ENCODE measurements at places on chromosomes 5 and 9.

- no peak for DNase-seq
Observed at GRCh38 chr5:6419340-6419852, 29.3 kb upstream of the UBE2QL1 start.

GRCh38 chr5:160363211-160363610 lies 7.2 kb downstream of the C1QTNF2 start:
- no peak for DNase-seq

DNA sequence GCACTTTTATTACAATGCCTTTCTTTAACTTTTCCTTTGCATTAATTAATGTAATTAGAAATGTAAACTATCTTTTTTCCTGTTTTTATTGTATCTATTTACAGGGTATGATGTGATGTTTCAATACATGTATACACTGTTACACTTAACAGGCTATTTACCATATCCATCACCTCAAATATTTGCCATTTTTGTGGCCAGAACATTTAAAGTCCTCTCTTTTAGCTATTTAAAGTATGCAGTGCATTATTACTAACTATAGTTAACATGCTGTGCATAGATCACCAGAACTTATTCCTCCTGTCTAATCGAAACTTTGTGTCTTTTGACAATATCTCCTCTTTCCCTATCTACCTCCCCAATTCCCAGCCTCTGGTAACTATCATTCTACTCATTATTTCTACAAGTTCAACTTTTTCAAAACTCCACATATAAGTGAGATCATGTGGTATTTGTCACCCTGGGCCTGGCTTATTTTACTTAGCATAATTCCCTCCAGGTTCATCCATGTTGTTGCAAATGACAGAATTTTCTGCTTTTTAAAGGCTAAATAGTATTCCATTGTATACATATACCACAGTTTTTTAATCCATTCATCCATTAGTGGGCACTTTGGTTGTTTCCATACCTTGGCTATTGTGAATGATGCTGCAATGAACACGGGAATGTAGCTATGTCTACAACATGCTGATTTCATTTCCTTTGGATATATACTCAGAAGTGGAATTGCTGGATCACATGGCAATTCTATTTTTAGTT lies 32.8 kb downstream of the OR2K2 start:
- no peak for DNase-seq

DNA sequence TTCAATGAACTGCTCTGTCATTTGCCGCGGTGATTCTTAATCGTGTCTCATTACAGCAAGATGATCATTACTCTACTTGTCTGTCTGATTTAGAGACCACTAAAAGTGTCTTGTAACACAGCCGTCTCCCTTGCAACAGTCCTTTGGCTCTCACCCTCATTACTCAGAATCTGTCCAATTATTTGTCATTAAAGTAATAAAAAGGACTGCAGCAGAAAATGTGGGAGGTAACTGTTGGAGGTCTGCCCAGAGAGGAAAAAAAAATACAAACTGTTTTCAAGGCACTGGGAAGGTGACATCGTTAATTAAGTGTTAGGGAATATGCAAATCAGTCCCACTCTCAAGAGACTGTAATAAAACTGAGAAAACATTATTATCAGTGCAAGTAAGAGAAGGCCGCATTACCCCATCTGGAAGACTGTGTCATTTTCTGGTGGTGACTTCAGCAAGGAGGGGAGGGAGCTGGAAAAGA lies 281.0 kb downstream of the RASEF start:
- no peak for DNase-seq

- DNase-seq, result no peak
Observed at GRCh38 chr9:91676046-91676445, 252.4 kb upstream of the NFIL3 start.

Data from T-helper 2 cell (primary cell).